ENCODE measurements at places on chromosomes 2 and 18. TPM values are rescaled to one million over a fixed set of nuclear protein-coding genes. Genes with fewer than 3 reads are reported as not detected.

Gene GAL3ST2
- not detected for total RNA-seq

Gene UGT1A4
- total RNA-seq, result not detected

Gene ASXL3
- 8.9 TPM for total RNA-seq

Gene LIMS1
- total RNA-seq, result 76.0 TPM

Gene C2orf80
- not detected for total RNA-seq

Gene FBXO36
- 0.69 TPM for total RNA-seq

Gene GLI2
- total RNA-seq, result 1.5 TPM

Gene HOXD1
- total RNA-seq, result not detected

Gene LCLAT1
- total RNA-seq, result 50.5 TPM

Gene ASB18
- 8.3 TPM for total RNA-seq

Gene MARCO
- 6.7 TPM for total RNA-seq

Gene BOLL
- total RNA-seq, result not detected

Gene SH2D6
- total RNA-seq, result not detected

Gene CD8B2
- total RNA-seq, result not detected

Gene FAM228B
- 20.1 TPM for total RNA-seq

Gene EML4
- 5.6 TPM for total RNA-seq

Gene HAAO
- total RNA-seq, result 1.3 TPM

Gene POTEJ
- not detected for total RNA-seq

Gene GATA6
- 95.3 TPM for total RNA-seq

Gene NPHP1
- total RNA-seq, result 6.9 TPM

Gene SPAG16
- 15.2 TPM for total RNA-seq

Gene LAMA3
- total RNA-seq, result 1.8 TPM

Gene PNKD
- total RNA-seq, result 73.4 TPM

Gene EPHA4
- 12.6 TPM for total RNA-seq

Gene CDKL4
- 0.72 TPM for total RNA-seq

Gene CYTIP
- total RNA-seq, result 5.6 TPM

Gene MAP3K19
- not detected for total RNA-seq

Gene AGPS
- total RNA-seq, result 36.6 TPM

Gene PSME4
- total RNA-seq, result 52.4 TPM

Gene LBH
- 209 TPM for total RNA-seq

Gene GPATCH11
- total RNA-seq, result 7.9 TPM

Gene C1GALT1C1L
- total RNA-seq, result 0.47 TPM

Gene PSD4
- total RNA-seq, result 1.9 TPM

Gene MPP4
- not detected for total RNA-seq

Gene CCDC121
- 6.6 TPM for total RNA-seq

Gene EML6
- total RNA-seq, result 1.2 TPM

Gene NCKAP5
- 5.2 TPM for total RNA-seq

Gene TMEM169
- total RNA-seq, result 0.44 TPM

Gene IL37
- total RNA-seq, result not detected

Gene KDSR
- total RNA-seq, result 27.1 TPM

Gene FAM237A
- not detected for total RNA-seq

Gene ASPRV1
- not detected for total RNA-seq

Gene FNDC4
- 4.6 TPM for total RNA-seq

Gene ABCG5
- not detected for total RNA-seq

Gene CCDC150
- total RNA-seq, result 1.3 TPM

Gene SLC25A12
- 128 TPM for total RNA-seq

Gene TMEM200C
- 0.19 TPM for total RNA-seq

Gene ITGB6
- total RNA-seq, result 0.43 TPM

Gene PPP3R1
- 13.8 TPM for total RNA-seq

Gene LRRC30
- total RNA-seq, result not detected

Gene ANKRD36C
- 4.5 TPM for total RNA-seq

Gene SIX2
- 1.8 TPM for total RNA-seq

Gene EVX2
- total RNA-seq, result not detected

Gene DOK1
- total RNA-seq, result 3.9 TPM

Gene TOGARAM2
- 23.5 TPM for total RNA-seq

Gene ANTXR1
- 26.6 TPM for total RNA-seq

Gene GPR35
- 1.1 TPM for total RNA-seq

Gene HOXD3
- 0.88 TPM for total RNA-seq

Gene ZNG1B
- total RNA-seq, result 31.8 TPM
